ENCODE measurements at places on chromosomes 7 and 10. TPM values are rescaled to one million over a fixed set of nuclear protein-coding genes. Genes with fewer than 3 reads are reported as not detected.

ADCYAP1R1 gene
- 0.03 TPM for total RNA-seq

ADAP1 gene
- total RNA-seq = 3.3 TPM

PNLIPRP3 gene
- 0.04 TPM for total RNA-seq

PLAU gene
- total RNA-seq = 87.2 TPM

NKX2-3 gene
- not detected for total RNA-seq
